ENCODE measurements at places on chromosomes 11 and 22.

- no peak for DNase-seq
Observed at GRCh38 chr11:29629286-29629685, 387.5 kb downstream of the KCNA4 start.

DNA sequence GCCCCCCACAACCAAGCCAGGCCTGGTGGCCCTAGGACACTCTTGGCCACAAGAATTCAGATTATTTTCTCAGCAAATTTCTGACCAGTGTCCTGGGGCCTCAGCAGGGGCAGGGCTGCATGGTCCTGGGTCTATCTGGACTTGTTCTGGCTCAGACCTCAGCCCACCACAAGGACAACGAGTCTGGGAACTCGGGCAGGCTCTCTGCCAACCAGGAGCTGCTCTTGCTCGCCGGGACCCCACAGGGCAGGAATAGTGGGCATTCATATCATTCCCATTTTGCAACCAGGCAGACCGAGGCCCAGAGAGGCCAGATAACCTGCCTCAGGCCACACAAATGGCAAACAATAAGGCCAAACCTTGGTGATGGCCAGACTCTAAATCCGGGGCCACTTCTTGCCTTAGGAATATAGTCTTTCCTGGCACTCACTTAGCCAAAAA lies 75.4 kb upstream of the WNT7B start:
- DNase-seq, result no peak

DNA sequence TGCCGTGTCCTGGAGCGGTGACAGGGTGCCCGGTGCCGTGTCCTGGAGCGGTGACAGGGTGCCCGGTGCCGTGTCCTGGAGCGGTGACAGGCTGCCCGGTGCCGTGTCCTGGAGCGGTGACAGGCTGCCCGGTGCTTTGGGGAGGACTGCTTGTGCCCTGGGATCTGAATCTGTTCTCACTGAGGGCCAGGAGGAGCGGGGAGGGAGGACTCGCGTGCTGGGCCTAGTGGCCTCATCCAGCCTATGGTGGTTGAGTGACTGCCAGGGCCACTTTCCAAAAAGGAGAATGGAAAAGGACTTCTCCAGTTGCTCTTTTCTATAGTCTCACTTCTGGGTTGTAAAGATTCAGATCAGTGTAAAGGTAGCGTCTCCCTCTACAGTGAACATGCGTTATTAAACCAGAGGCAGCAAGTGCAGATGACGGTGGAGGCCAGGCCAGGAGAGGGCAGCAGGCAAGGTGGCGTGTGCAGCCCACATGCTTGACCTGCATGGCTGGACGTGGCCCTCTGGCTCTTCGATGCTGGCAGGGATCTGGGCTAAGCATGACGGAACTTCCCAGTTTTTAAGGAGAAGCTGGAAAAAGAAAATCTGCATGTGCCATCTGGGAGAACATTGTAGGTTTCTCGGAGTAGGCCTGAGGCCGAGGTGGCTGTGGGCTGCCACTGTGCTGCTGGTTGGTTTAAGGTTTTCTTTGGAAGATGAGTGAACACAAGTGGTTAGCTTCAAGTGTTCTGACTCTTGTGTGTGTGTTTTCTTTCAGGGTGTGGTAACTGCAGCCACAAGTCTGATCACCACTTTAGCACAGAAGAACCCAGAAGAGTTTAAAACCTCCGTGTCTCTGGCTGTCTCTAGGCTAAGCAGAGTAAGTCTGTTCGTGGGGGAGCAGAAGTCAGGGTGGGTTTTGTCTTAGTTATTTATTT lies 55.0 kb downstream of the AP2A2 start:
- DNase-seq, result no peak

DNA sequence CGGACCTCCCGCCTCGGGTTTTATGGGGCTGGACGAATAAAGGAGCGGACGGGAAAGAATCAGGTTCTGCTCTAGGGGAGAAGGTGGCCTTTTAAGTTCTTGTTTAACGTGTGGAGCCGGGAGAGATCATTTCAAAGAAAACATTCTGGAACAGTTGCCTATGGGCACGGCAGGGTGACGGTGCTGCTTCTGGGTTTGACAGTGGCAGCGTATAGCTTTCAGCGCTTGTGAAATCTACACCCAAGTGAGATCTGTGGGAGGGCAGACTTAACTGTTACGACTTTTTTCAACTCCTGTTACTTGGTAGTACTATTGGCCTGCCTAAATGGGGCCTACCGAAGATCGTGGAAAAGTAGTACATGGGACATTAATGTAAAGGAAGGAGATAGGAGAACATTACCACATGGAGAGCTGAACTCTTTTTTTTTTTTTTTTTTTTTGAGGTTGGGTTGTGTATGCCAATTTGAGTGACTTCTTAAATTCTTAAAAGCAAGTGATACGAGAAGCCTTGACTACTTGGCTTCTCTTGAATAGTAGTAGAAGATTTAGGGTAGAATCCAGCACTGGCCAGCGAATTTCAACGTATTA lies 743 bp downstream of the USP47 start:
- DNase-seq, result peak; percentile 30

GRCh38 chr22:23103199-23103954 lies 33.1 kb downstream of the GNAZ start:
- no peak for DNase-seq

DNA sequence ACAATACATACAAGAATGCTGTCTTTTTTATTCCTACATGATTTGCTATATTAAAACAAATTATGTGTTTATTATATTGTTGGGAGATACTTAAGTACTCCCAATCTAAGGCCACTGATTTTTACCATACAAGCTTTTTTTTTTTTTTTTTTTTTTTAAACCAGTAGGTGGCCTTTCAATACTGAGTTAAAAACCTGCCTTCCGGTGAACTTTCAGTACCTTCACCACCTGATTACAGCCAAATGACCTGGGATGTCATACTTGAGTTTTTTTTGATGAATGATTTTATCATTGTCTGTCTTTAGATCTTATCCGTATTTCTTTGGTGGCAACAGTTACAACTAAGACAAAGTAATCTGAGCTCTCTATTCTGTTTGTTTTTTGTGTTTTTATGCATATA lies 94.0 kb upstream of the FOLH1 start:
- DNase-seq, result no peak

- no peak for DNase-seq
Observed at GRCh38 chr11:33040033-33040861, 875 bp downstream of the TCP11L1 start.

DNA sequence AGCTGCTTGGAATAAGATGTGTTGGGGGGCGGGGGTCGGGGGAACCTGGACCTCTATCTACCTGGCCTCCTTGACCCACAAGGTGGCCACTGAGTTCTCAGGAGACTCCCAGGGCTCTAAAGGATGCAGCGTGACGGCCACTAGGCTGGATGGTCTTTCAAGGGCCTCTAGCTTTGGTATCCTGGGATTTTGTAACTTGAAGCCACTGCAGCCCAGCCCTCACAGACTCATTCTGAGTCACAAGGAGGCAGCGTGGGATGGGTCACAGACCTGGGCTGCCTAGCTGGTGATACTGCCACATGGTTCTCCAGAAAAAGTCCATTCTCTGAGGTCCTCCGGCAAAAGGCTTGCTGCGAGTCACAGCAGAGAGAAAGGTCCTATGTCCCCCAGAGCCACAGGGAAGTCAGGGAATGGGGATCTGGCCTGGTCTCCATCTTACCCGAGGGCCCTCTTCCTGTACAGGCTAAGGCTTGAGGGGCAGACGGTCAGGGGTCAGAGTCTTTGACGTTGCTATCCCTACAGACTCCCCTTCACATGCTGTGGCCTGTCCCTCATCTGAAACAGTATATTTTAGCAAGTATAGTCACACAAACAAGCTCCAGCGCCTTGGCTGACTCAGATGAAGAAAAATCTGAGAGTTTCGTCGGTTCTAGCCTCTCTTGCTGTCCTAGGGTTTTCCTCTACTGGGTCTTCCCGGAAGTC lies 52.4 kb downstream of the KCNC1 start:
- no peak for DNase-seq

GRCh38 chr11:36779791-36780190 lies 181.8 kb upstream of the RAG2 start:
- DNase-seq, result no peak

DNA sequence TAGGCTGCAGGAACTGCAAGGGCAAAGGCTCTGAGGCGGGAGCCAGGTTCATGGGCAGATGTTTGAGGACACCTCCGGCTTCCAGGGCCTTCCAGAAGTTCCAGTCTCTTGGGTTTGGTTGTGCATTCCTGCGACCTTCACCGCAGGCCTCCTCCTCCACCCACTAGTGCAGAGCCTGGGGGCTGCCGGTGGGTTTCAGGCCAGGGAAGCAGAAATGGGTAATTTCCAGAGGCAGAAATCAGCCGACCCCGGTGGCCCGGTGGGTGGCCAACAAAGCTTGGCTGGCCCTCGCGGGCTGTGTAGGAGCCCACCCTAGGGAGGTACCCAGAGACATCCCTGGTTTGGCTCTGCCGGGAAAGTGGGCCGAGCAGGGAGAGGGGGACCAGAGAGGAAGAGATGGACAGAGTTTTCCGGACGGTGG lies 417 bp upstream of the PHETA2 start:
- no peak for DNase-seq

DNA sequence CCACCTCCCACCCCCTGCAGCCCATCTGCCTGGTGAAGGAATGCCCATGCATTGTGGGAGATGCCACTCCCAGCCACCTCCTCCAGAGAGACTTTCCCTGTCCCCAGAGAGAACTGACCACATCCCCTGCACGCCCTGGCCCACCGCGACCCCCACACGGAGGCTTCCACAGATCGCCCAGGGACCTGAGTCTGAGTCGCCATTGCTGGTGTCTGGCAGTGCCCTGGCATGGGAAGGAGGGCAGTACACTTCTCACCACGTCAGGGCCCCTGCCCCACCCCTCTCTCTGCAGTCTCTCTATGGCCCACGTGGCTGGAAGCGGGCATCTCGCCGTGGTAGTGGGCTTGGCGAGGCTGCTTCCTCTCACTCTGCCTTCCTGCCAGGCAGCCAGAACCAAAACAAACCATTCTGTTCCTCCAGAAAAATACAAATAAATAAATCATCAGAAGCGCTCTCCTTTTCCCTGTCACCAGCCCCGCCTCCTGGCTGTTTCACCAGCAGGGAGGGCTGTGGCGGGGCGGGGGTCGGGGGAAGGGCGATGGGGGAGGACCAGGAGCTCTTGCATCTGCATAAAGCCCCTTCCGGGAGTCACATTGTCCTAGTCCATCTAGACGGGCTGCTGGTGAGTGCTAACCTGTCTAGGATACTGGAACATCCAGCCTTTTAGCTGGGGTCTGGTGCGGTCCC lies 20.9 kb downstream of the SHISAL1 start:
- no peak for DNase-seq

GRCh38 chr11:41346042-41346441 lies 113.4 kb downstream of the LRRC4C start:
- no peak for DNase-seq

DNA sequence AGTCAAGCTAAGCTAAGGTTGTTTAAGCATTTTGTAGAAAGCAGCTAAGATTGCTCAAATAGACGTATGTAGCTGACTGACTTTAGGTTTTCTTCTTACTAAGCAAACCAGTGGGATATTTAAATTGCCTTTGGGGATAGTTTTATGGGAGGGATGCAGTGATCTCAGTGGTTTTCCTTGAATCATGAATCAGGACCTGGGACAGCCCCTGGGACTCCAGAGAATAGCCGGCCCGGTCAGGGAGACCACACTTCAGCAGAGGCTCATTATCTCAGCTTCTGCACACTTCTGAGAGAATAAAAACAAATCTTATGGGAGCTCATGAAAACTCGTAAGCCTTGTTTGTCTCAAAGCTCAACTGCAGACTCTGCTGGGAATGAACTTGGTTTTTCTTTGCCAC lies at the start of gene OR9I1:
Gene OR9I1, minus strand, starts transcription at position 62 of the 400 bp plus-strand sequence. CDS start 6,086 bp downstream, outside the sequence.
- no peak for DNase-seq

GRCh38 chr22:38271927-38272372 lies 860 bp downstream of the TMEM184B start:
- DNase-seq, result no peak

DNA sequence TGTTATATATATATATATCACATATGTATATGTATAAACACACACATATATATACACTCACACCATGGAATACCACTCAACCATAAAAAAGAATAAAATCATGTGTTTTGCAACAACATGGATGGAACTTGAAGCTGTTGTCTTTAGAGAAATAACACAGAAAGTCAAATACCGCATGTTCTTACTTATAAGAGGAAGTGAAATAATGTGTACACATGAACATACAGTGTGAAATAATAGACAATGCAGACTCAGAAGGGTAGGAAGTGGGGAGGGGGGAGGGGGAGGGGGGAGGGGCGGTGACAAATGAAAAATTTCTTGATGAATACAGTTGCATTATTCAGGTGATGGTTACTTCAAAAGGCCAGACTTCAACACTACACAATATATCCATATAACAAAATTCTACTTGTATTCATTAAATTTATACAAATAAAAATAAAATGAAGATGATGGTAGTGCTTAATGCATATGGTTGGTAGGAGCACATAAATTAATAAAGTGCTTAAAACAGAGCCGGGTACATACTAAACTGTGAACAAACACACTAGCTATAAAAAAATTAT lies 5.8 kb upstream of the OR5B2 start:
- DNase-seq, result no peak

DNA sequence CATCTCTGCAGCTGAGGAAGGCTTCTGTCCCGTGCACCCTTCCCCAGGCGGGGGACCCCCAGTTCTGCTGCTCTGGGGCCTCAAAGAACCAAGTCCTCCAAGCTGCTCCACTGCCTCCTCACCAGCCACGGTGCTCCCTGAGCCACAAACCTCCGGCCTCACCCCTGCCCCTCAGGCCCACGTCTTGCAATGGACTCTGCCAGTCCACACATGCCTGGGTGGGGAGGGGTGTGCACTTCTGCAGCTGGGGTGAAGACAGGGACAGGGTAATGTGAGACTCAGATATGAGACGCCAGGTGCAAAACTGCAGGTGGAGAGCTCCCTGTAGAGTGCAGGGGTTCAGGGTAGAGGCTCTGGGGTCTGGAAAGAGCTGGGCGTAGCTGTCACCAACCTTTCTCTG lies 3.2 kb upstream of the PTDSS2 start:
- no peak for DNase-seq

DNA sequence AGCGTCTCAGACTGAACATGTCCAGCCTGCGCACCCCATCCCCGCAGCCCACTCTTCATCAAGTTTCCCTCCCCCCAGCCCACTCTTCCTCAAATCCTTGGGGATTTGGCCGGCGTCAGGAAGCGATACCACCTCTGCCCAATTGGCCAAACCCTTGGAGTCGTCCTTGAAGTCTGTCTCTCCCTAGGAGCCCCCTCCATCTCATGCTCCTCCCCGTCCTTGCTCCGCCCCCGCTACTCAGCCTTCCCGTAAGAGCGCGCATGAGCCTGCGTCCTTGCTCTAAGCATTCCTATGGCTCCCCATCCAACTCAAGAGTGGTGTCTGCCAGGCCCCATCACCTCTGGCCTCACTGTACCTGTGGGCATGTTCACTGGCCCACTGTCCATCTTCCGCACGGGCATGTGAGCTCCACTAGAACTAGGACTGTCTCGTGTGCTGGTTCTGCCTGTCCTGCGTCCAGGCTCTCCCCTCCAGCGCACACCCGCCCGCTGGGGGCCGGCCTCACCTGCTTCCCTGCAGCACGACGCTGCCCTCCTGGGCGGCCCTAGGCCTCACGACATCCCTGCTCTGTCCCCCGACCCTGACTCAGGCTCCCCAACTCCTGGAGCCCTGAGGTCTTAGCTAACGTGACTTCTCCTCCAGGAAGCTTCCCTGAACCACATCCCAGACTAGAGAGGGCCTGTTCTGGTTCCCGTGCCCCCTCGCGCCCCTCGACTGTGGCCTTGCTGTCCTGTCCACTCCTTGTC lies 30.5 kb upstream of the TTLL12 start:
- DNase-seq, result no peak

GRCh38 chr11:115361025-115361424 lies 143.2 kb downstream of the CADM1 start:
- DNase-seq, result no peak

- DNase-seq, result no peak
Observed at GRCh38 chr11:101327908-101328307, 198.3 kb upstream of the PGR start.

All from stimulated activated CD8-positive, alpha-beta memory T cell treated with anti-CD3 and anti-CD28 coated beads, Interleukin-4, amount 100 ng/mL, for 1 hour (primary cell).